Hematopoietic multipotent progenitor cell treated with erythropoietin and hydrocortisone succinate and interleukin-3 and kit ligand, for 17 days (in vitro differentiated cells): ENCODE measurements at places on chromosomes 16 and 17.

GRCh38 chr16:77723108-77723514 lies 797 bp downstream of the NUDT7 start:
- no peak for DNase-seq

GRCh38 chr16:88066234-88066633 lies 115.0 kb downstream of the BANP start:
- no peak for DNase-seq

DNA sequence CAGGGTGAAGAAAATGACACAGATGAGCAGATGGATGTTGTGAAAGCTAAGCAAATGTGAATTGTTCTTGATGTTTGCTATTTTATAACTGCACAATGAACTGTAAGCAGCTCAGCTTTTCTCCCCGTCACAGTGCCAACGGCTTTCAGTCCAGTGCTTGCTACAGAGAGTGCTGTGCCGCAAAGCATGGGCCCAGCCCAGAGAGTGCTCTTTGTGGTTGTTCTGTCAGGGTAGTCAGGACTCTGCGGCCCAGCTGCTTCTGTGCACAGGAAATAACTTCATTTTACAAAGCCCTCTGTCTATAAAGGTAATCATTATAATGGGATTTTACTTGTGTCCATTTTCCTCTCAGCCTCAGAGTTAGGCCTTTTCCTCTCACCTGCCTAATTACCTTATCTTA lies 39.1 kb downstream of the CDRT15 start:
- no peak for DNase-seq

GRCh38 chr16:70508752-70509151 lies 14.6 kb downstream of the COG4 start:
- DNase-seq, result peak; percentile 21

DNA sequence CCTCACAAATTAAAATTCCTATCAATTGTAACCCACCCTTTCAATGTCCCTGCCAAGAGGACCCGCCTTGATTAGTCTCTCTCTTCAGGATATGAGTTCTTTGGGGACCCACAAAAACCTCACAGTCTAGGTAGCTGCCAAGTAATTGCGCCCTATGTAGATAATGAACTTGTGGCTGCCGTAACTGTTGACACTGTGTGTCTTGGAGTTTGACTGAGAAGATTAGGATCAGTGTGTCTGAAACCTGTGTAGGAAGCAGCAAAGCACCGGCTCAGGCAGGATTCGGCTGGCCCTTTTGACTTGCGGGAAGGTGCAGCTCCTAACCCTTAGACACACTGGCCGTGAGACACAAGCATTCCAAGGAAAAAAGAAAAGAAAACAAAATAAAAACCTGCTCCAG lies 17.8 kb upstream of the SLC6A4 start:
- DNase-seq, result no peak

DNA sequence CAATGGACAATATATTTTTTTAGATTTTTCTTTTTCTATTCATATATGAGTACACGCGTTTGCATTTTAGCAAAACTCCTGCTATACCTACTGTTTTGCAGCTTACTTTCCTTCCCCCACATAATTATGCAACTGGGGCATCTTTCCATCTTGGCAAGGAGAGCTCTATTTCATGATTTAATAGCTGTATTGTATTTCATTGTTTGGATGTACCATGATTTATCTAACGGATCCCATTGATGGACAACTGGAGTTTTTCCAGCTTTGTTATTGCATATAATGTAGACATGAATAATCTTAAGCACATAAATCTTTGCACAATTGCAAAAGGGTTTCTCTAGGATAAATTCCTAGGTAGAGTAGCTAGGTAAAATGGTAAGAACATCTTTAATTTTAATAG lies 133.9 kb downstream of the PITPNC1 start:
- DNase-seq, result no peak

- DNase-seq, result no peak
These were observed 85.8 kb downstream of the CYTH1 start for GRCh38 chr17:78696016-78696982.

GRCh38 chr17:42682722-42683403 lies 532 bp downstream of the CNTNAP1 start:
- DNase-seq, result no peak

GRCh38 chr17:12994341-12995074 lies 23.3 kb downstream of the ELAC2 start:
- DNase-seq, result no peak

- no peak for DNase-seq
These were observed 17.8 kb downstream of the TMEM11 start for GRCh38 chr17:21196126-21196525.

DNA sequence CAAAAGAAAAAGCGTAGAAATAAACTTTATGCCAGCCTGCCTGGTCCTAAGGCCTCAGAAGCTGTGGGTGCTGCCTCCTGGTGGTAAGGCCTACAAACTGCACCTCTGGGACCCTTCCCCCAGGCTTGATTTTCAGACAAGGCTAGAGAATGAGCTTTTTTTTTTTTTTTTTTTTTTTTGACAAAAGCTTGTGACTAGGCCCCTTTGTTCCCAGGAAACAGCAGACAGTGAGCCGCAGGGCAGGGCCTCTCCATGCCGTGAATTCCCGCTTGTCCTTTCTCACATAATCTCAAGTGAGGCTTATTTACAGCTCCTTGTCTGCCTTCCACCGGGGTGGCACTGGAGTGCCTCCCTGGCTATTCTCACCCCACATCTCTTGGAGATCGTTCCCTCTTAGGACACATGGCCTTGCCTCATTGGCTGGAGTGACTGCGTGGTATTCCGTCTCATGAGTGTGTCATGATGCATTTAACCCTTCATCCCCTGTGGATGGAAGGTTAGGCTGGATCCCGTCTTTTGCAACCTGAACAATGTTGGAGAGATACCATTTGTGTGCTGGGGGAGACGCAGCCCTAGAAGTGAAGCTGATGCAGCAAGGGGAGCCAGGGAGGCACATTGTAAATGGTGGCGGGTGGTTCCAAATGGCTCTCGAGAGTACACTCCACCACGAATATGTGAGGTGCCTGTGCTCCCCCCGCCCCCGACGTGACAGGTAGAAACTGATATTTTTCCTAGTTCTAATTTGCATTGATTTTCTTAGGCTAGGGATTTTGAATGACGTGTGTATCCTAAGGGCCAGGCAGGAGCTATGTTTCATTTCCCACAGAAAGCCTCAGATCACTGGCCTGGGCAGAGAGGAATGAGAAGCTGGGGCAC lies 49.6 kb downstream of the USP22 start:
- peak; percentile 52 for DNase-seq

- DNase-seq, result no peak
These were observed 59.4 kb downstream of the TMEM114 start for GRCh38 chr16:8530752-8531384.

GRCh38 chr17:68849673-68850610 lies 105.2 kb downstream of the ABCA8 start:
- DNase-seq, result no peak

- no peak for DNase-seq
These were observed 330.3 kb downstream of the BCAS3 start for GRCh38 chr17:61007980-61008379.

GRCh38 chr17:9109933-9110332 lies 88.6 kb downstream of the NTN1 start:
- DNase-seq, result no peak
